ENCODE measurements at places on chromosomes 6 and 20. TPM values are rescaled to one million over a fixed set of nuclear protein-coding genes. Genes with fewer than 3 reads are reported as not detected.

- DNase-seq, result no peak
Measured at GRCh38 chr6:2038092-2038491, 207.3 kb downstream of the GMDS start.

BLTP3A gene
- total RNA-seq, result 8.8 TPM

- DNase-seq, result no peak
Measured at GRCh38 chr6:81834141-81834681, 81.7 kb upstream of the TENT5A start.

DNA sequence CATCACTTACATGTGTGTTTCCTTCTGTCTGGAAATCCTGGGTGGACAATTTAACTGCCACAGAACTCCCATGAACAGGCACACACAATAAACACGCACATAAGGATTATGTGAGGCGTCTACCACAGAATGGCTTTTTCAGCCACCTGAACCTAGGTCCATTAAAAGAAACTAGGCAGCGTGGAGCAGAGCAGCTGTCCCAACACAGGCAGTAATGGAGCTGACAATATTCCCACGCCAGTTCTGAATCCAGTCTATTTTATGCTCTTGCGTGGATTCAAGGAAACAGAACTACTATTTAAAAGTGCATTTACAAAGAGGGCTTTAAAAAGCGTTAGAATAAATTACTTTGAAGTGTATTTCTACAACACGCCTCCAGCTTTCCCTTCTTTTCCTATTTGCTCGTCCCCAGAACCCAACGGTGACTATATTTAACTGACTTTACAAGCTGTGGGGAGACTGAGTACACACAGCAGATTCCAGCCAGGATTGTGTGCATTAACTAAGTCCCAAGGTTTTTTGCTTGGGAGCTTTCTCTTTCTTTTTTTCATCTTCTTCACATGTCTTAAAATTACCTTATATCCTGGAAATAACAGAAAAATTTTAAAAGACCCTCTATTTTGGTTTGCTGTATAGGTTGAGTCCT lies 95.9 kb downstream of the GMDS start:
- DNase-seq, result no peak

ERVFRD-1 gene
- not detected for total RNA-seq

DNA sequence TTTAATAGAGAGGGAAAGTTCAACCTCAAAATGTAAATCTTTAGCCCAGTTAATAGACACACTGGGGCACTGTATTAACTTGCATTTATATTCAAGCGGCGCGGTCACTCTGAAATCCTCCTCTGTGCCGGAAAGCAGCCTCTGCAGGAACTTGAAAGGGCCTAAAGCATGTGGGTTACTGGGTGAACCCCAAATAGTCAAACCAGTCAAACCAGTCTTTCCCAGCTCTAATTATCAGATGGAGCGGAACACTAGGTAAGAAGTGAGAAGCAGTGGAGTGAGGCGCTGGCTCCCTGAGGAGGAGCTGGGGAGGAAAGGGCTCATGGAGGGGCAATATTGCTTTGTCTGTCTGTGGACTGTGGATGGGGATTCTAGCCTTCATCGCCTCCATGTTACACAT lies 531.3 kb downstream of the QKI start:
- DNase-seq, result no peak

- DNase-seq, result no peak
Measured at GRCh38 chr20:2838170-2838797, 2.2 kb downstream of the PCED1A start.

DNA sequence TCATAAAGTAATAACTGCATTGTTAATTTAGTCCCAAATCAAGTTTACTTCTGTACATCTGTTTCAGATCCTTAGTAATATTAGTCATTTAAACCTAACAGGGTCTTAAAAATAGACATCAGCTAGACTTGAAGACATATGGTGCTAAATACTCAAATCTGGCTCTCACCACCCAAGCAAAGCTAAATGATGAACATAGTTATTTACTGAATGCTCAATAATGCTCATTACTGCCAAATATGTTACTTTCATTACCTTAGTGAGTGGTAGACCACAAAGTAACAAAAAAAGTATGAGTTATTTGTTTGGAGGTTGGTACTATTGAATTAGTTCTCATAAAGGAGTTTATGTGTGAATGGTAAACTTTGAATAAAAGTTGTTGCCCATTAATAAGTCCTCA lies 502.1 kb downstream of the PKHD1 start:
- no peak for DNase-seq

SLC13A3 gene
- not detected for total RNA-seq

CSNK2B gene
- total RNA-seq, result 86.1 TPM

GRCh38 chr6:103122766-103123601 lies 1729.5 kb downstream of the GRIK2 start:
- DNase-seq, result no peak

DNA sequence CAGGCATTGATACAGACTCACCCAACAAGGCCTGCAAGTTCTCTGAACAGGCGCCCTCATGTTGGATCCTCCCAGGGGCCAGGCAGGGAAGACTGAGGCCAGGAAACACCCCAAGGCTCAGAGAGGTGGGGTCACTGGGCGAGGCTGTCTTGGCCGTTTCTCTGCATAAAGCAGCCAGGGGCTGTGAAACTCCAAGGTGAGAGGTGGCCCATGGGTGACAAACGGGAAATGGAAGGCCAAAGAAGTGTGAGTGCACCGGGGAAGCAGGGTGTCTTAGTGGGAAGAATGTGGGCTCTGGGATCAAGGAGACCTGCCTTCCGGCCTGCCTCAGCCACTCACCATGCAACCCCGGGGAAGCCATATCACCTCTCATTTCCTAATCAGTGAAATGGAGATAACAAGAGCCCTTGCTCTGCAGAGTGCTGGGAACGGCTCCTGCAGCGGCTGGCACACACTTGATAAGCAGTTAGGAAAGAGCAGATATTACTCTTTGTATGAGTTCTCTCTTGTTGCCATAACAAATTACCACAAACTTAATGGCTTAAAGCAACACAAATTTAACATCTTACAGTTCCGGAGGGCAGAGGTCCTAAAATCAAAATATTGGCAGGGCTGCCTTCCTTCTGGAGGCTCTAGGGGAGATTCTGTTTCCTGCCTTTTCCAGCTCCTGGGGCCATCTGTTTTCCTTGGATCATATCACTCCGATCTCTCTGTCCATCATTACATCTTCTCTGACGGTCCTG lies 168.6 kb downstream of the NFATC2 start:
- DNase-seq, result no peak

- no peak for DNase-seq
Measured at GRCh38 chr20:709423-709822, 33.8 kb upstream of the SCRT2 start.

GRCh38 chr20:43583133-43583864 lies 7.4 kb upstream of the IFT52 start:
- no peak for DNase-seq

GRCh38 chr6:168313431-168314011 lies 6.1 kb downstream of the DACT2 start:
- DNase-seq, result no peak

DSN1 gene
- 12.2 TPM for total RNA-seq

C20orf144 gene
- total RNA-seq, result 0.27 TPM

ADGRG6 gene
- 0.54 TPM for total RNA-seq

GRCh38 chr6:24916496-24916895 lies 19.3 kb downstream of the RIPOR2 start:
- DNase-seq, result no peak

SOD2 gene
- total RNA-seq, result 99.6 TPM

DNA sequence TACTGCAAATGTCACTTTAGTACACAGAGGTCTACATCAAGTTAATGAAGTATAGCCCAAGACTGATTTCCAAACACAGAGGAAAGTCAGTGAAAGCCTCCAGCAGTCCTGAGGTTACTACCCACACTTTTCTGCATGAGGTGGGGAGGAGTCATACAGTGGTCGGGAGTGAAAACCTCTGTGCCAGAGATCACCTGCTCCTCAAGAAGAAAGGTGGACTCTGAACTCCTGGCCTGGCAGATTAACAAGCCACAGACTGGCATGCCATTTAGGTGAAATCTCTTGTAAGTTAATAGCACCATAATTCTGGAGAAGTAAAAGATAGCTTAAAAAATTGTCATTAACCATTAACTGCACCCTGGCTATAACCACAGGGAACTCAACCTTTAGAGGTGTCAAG lies 125.0 kb upstream of the LAMP5 start:
- DNase-seq, result no peak

DNA sequence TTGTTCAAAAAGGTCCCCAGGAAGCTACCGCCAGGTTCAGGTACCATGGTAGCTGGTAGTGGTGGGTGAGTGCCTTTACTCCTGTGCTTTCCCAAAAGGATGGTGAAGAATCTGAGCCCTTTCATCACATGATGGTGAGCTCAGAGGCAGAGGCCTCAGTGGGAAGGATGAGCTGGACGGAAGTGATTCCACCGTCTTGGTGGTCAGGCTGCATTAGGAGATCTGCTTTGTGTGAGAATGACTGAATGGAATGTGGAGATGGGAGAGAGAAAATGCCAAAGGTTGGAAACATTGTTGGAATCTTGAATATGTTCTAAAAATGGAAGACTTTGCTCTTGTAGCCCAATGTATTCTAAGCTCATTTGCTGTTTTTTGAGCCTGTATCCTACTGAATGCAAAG lies 108.1 kb upstream of the SCP2D1 start:
- no peak for DNase-seq

DNA sequence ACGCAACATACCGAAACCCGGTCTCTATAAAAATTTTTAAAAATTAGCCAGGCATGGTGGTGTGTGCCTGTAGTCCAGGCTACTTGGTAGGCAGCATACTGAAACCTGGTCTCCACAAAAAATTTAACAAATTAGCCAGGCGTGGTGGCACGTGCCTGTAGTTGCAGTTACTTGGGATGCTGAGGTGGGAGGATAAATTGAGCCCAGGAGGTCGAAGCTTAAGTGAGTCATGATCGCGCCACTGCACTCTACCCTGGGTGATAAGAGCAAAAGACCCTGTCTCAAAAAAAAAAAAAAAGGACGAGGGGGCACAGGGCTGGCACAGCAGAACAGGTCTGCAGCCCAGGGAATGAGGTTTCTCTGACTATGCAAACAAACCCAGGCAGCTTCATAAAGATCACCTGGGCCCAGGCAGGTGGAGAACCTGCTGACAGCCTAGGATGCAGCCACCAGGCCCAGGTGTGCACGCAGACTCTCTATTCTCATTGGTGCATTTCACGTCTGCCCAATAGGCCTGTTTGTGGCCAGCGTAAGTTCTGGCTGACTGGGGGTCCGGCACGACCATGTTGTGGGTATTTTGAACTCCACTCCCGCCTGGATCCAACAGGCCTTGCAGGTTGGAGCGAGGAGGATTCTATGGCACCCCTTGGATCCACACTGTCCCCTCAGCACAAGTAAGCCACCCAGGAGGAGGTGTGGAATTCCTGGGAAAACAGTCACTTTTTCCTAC lies 204.5 kb downstream of the PREX1 start:
- DNase-seq, result no peak

TDP2 gene
- 60.7 TPM for total RNA-seq

KHDC1 gene
- 0.60 TPM for total RNA-seq

GRCh38 chr6:157019733-157020132 lies 242.6 kb downstream of the ARID1B start:
- no peak for DNase-seq

FAM184A gene
- 0.50 TPM for total RNA-seq

GRCh38 chr6:130306377-130306776 lies 59.4 kb upstream of the TMEM200A start:
- no peak for DNase-seq

- DNase-seq, result no peak
Measured at GRCh38 chr6:81511423-81511822, 241.1 kb downstream of the TENT5A start.

RAET1L gene
- not detected for total RNA-seq

ECT2L gene
- total RNA-seq, result not detected

- no peak for DNase-seq
Measured at GRCh38 chr6:30635834-30636233, 9.2 kb downstream of the ATAT1 start.

GRCh38 chr6:87165185-87165584 lies 9.8 kb downstream of the ZNF292 start:
- DNase-seq, result no peak

- no peak for DNase-seq
Measured at GRCh38 chr6:28721372-28721771, 195.7 kb downstream of the GPX5 start.

EPHA7 gene
- not detected for total RNA-seq

HCRTR2 gene
- not detected for total RNA-seq

COMMD7 gene
- 26.7 TPM for total RNA-seq

- DNase-seq, result no peak
Measured at GRCh38 chr6:92132457-92132856, 1286.9 kb downstream of the EPHA7 start.

C6orf58 gene
- not detected for total RNA-seq

DNA sequence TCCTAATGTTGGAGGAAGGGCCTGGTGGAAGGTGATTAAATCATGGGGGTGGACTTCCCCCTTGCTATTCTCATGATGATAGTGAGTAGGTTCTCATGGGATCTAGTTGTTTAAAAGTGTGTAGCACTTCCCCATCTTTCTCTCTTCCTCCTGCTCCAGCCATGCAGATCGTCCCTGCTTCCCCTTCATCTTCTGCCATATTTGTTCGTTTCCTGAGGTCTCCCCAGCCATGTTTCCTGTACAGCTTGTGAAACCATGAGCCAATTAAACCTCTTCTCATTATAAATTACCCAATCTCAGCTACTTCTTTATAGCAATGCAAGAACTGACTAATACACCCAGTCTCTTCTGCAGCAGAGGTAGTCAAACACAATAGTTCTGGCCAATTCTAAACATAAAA lies 5.4 kb downstream of the EPM2A start:
- DNase-seq, result no peak

- DNase-seq, result no peak
Measured at GRCh38 chr20:4736875-4737274, 15.2 kb downstream of the PRND start.

All from CD8-positive, alpha-beta T cell (primary cell).